NCI-H2107 (cell line): ENCODE measurements at places on chromosomes 4 and X.

- no peak for DNase-seq
Observed at GRCh38 chr4:154781126-154781982, at the start of gene RBM46. RBM46 (plus strand) TSS chr4:154781272; CDS start chr4:154796753, 15,481 bp downstream.

DNA sequence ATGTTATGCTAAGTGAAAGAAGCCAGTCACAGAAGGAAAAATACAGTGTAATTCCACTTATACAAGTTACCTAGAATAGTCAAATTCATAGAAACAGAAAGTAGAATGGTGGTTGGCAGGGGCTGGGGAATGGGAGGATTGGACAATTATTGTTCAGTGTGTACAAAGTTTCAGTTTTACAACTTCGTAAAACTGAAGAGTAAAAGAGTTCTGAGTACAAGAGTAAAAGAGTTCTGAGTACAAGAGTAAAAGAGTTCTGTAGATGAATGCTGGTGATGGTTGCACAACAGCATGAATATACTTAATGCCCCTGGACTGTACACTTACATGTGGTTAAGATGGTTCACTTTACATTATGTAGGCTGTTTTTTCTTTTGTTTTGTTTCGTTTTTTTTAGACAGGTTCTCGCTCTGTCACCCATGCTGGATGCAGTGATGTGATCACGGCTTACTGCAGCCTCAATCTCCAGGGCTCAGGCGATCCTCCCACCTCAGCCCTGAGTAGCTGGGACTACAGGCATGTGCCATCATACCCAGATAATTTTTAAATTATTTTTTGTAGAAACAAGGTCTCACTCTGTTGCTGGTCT lies 230.9 kb downstream of the SOWAHB start:
- no peak for DNase-seq

- no peak for DNase-seq
Observed at GRCh38 chr4:140893939-140894338, 137.8 kb upstream of the TBC1D9 start.

DNA sequence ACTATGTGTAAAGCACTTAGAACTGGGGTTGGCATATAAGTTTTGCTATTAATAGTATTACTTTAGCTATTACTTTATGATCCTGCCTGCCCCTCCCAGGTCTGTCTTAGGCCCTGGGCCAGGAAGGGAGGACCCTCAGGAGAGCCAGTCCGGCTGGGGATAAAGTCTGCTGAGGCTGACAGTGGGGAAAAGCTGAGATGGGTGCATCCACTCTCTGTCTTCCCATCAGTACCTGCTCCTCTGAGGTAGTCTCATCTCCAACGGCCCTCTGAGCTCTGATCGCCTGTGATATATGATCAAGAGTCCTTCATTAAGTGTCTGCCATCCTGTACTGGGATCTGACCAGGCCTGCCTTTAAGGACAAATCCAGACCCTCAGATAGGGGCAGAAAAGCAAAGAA lies 156.5 kb upstream of the PJA1 start:
- DNase-seq = no peak

DNA sequence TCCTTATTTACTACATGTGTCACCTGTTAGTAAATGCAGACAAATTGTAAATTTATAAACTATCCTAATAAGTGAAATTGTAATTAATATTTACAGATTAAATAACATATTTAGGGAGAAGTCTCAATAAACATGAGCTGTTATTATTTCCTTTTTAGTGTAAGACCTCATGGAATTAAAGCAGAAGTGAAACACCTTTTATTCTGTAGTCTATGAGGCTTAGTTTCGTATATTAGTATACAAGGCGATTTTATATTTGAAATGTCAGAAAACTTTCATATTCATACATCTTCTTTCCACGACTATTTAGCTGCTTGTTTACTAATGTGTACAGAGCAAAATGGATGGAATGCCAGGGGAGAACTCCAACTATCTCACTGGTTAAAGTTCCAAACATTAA lies 414.4 kb downstream of the ARHGAP24 start:
- DNase-seq = no peak

DNA sequence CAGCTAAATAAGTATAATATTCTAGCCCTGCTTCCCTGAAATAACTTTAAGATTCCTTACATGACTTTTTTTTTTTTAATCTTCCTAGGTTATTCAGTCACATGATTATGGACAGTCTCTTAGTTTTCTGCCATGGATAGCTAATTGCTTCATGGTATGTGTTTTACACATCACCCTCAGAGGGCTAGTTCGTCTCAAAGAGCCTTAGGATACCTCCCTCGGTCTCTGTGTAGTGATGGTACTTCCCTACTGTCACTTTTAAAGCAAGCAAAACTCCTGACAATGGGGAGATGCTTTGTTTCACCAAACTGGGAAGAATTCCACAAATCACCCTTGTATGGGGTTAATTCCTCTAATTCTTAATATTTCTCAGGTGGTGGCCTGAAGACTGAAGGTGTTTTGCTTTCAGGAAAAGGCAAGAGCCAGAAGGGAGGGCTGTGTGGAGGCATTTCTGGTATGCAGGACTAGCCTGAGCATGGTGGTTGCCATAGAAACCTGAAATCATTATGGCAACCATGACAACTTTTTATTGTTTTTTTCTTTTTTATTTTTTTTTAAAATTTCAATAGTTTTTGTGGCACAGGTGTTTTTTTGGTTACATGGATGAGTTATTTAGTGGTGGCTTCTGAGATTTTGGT lies 70.4 kb downstream of the BEX3 start:
- no peak for DNase-seq

DNA sequence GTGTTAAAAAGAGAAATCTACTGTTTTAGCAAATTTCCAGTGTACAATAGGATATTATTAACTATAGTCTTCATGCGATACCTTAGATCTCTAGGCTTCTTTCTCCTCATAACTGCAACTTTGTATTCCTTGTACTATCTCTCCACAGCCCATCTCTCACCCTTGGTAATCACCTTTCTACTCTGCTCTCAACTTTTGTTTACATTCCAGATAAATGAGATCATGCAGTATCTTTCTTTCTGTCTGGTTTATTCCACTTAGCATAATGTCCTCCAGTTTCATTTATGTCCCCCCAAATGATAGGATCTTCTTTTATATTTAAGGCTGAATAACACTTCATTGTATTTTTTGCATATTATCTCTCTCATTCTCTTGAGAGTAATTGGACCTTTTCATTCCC lies 165.5 kb downstream of the HS3ST1 start:
- DNase-seq = no peak

DNA sequence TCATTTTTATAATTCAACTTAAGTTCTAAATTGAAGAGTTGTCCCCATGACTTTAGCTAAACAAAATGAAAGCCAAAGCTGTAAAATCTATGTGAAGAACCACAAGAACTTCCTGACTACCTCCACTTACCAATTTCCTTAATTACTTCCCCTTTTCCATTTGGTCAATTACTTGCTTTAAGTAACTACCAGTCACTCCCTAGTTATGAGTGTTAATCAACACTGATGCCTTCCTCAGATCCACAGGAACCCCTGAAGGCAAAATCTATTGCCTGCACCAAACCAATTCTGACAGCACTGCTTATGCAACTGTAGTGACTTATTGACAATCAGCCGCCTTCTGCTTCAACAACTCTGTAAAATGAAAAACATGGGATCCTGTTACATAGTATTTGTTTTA lies 10.5 kb downstream of the RBMX start:
- no peak for DNase-seq

DNA sequence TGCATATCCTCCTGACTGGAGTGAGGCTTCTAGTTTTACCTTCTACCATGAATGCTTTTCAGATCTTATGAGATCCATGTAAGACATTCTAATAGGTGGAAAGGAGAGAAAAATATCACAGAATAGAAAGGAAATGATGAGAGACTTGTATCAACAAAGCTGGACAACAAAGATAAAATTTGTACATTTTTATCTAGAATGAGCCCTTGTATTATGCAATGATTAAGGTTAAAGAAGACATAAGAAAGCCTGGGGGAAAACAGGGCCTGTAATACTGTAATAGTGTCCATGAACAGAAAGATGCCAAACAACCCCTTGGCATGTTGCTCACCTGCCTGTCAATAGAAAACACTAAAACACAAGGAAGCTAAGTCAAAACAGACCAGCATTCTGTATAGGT lies 44.2 kb upstream of the SCRG1 start:
- no peak for DNase-seq

GRCh38 chr4:61374447-61374891 lies 174.3 kb downstream of the ADGRL3 start:
- DNase-seq = no peak

GRCh38 chrX:110852180-110852579 lies 56.6 kb upstream of the CHRDL1 start:
- DNase-seq = no peak

DNA sequence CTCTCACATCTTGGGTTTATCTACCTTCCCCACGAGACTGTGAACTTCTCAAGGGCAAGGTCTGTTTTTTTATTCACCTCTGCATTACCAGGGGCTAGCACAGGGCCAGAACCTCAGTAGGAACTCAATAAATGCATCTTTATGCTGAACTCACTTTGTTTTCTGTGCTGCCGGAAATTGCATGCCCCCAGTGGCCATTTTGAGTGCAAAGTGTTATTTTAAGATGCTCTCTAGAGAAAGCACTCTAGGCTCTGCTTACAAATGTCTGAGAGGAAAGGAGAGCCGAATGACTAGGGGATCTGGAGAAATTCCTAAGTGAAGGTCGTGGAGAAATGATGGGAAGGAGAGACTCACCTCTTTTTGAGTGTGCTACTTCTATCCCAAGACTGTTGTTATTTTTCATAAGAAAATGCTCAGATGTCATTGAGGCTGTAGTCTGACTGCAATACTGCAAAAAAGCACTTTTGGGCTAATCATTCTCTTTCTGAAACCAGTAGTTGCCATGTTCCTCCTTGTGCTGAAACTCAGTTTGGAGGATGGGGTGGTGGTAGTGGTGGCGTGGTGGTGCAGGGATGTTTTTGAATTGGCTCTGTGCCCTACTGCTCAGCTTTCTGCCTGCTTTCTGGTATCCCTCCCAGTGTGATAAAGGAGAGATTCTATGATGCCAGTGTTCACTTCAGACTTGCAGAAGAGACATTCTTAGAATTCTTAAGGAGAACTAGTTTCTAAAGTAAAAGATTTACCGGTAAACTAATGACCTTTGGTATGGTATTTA lies 41.3 kb downstream of the DOCK11 start:
- no peak for DNase-seq

DNA sequence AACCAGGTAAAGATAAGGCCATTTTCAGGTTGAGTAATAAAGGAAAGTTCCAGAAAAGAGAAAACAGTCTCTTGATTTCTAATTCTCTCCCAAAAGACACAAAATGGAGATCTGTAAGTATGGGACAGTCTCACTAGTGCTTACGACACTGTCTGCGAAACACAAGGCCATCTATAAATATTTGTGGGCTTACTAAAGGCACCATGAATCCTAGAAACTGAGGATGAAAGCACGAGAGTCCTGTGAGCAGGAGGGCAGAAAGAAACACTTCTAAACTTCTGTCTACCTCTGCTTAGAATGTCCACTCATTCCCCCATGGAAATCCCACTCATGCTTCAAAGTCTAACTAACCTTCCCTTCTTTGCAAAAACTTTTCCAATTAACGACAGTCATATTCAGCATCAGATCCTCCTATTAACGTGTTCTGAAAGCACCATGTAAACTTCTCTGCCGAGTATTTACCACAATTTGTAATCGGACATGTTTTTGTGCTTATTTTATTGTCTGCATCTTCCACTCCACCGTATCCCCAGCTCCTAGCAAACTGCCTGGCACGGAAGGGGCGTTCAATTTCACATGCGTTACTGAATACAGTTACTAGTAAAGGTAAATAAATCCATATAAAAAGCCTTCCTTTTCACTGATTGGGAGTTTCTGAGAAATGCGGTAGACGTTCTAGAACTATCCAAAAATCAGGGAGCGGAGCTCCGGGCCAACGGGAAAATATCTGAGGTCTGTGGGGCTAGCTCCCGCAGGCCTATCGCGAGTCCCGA lies 665 bp downstream of the PSMD10 start:
- no peak for DNase-seq

GRCh38 chr4:184616633-184617551 lies 32.4 kb downstream of the CASP3 start:
- DNase-seq = no peak

DNA sequence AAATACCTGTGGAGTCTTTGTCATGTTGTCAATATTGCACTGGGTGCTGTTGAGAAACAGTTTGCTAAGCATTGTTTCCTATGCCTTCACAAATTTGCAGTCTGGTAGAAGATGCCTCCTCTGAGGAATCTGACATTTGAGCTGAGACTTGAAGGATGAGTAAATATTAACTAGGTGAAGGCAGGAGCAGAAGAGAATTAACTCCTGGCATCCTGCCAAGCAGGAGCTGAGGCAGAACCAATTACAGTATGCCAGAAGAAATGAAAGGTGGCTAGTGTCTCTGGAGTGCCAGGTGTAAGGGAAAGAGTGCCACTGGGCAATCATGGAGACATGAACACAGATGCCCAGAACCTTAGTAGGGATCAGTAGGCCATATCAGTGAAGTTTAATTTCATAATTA lies 1778.2 kb upstream of the PCDH10 start:
- no peak for DNase-seq

- DNase-seq = no peak
Observed at GRCh38 chrX:100098660-100099375, 311.3 kb downstream of the PCDH19 start.

- DNase-seq = no peak
Observed at GRCh38 chrX:44003975-44004374, 30.8 kb upstream of the NDP start.

- DNase-seq = no peak
Observed at GRCh38 chr4:141646969-141647368, 10.6 kb downstream of the IL15 start.

DNA sequence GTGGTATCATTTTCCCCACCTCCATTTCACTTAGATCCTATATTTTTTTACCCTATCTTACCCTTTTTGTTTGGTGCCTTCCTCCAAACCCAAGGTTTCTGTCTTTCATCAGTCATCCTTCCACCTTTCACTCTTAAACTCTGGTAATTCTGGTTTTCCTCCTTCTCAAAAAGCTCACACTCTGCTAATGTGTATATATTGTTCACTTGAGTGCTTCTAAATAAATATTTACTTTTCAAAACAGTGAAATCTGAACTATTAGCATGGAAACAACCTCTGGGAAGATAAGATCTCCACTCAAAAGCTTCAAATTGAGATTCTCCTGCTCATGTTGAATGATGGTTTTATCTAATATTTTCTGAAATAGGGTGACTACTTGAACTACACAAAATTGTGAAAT lies 21.5 kb downstream of the XIAP start:
- no peak for DNase-seq

GRCh38 chr4:160082432-160083207 lies 979.7 kb downstream of the RAPGEF2 start:
- no peak for DNase-seq

DNA sequence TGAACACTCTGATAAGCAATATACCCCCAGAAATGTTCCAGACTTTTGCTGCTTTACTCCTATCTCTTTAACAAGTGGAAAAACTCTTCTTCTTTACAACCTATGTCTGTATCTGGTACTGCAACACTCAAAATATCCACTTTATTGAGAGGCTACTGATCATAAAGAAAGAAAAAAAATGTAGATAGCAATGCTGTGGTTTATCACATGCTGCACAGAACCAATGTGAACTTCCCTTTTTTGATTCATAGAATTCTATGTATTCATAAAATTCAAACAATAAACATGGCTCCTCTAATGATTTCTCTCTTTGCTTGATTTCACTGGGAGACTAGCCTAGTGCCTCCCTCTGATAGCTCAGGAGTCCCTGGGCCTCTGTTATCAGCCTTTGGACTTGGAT lies 223.5 kb downstream of the ZNF674 start:
- no peak for DNase-seq
